ENCODE measurements at places on chromosomes 3 and 15.

- DNase-seq, result peak; percentile 54
Measured at GRCh38 chr3:51671734-51672475, 853 bp downstream of the TEX264 start.

DNA sequence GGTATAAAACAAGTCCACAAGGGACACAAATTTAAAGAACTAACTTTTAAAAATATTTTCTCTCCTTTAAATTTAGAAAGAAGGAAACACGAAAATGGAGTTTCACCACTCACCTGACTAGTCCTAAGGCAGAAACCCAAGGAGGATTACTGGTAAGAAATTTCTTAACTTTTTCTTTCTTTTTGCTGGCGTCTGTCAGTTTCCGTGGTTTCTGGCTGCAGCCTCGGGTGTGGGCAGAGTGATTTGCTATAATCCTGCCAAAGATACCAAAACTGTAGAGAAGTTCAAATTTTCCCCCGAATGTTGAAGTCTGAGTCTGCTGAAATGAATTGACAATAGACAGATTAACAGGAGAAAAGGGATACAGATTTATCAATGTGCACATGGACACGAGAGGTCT is 843.6 kb upstream of the ALCAM start:
- DNase-seq, result no peak

DNA sequence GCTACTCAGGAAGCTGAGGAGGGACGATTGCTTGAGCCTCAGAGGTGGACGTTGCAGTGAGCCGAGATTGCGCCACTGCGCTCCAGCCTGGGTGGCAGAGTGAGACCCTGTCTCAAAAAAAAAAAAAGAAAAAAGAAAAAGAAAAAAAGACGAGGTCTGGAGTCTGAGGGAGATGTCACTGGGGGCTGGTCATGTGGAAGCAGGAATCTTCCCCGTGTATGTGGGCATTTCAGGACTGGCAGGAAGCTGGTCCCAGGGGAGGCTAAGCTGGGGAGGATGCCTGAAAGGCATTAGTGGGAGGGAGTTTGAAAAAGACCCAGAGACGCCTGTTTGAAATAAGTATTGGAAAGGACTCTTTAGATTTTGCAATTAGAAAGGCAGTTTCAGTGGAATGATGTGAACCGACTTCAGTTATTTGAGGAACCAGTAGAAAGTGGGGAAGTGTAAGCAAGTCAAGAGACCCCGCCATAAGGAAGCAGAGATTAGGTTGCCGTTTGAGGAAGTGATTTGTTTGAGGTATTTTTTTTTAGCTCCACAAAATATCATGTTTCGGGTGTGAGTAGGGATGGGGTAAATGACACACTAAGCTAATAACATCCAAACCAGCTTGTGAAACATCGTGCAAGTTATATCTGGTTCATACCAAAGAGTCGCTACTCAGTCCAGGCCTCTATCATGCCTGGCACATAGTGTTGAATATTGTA is 55.5 kb downstream of the ST6GAL1 start:
- no peak for DNase-seq

- DNase-seq, result no peak
Measured at GRCh38 chr3:159234306-159234705, 432.5 kb downstream of the MFSD1 start.

- DNase-seq, result no peak
Measured at GRCh38 chr3:150376001-150376848, 31.9 kb upstream of the TSC22D2 start.

GRCh38 chr3:170507063-170507462 is 78.8 kb downstream of the SLC7A14 start:
- no peak for DNase-seq

GRCh38 chr3:78281381-78281780 is 1241.5 kb downstream of the ROBO2 start:
- no peak for DNase-seq

- DNase-seq, result no peak
Measured at GRCh38 chr15:79439236-79439635, 7.1 kb downstream of the MINAR1 start.

DNA sequence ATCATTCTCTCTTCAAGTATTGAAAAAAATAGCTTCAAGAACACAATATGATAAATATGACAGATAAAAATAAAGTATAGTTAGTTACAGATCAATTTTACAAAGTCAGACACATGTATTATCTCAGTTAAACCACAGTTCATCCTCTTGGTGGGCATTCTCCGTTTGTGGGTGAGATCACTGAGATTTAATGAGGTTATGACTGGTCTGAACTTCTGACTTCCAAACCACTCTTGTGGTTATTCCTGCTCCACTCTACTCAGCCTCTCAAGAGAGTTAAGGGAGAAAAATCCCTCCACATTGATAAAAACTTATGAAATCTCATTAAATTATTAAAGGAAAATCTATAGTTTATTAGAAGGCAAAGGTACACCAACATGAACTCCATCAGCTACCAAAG is 229.9 kb upstream of the LRTM1 start:
- no peak for DNase-seq

- no peak for DNase-seq
Measured at GRCh38 chr3:95335517-95335916, 1272.7 kb downstream of the NSUN3 start.

DNA sequence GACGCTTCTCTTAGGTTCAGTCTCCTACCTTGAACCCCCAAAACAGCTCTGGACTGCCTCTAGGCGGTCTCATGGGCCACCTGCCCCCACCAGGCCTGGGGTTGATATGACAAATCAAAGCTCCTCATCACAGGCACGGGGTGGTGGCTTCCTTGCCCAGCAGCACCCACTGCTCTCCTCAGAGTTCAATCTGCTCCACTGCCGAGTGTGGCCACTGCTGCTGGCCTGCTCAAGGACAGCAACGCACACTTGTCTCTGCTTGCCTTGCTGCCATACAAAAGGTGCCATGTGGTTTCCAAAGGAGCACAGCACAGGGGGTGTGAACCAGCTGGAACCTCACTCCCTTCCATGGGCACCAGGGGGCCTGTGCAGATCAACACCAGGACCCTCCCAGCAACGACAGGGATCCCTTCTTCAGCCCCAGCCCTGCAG is 10.2 kb downstream of the KBTBD13 start:
- no peak for DNase-seq

GRCh38 chr3:10342781-10343180 is 21.9 kb upstream of the SEC13 start:
- DNase-seq, result no peak

GRCh38 chr15:101723171-101723873 is 951 bp downstream of the TARS3 start:
- DNase-seq, result peak; percentile 23

- DNase-seq, result no peak
Measured at GRCh38 chr3:31442755-31443154, 90.0 kb upstream of the STT3B start.

DNA sequence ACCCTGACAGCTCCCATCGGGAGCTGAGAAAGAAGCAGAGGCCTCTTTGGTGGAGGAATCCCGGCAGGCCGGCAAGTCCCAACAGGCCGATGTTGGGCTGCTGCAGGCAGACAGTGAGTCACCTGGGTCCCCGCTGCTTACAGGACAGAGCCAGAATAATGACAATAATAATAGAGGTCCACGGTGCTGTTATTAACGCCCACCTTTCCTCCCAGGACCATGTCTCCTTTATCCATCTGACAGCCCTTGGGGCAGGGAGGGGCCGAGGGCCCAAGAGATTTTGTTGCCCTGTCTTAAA is 29.3 kb upstream of the MAGEF1 start:
- DNase-seq, result no peak

DNA sequence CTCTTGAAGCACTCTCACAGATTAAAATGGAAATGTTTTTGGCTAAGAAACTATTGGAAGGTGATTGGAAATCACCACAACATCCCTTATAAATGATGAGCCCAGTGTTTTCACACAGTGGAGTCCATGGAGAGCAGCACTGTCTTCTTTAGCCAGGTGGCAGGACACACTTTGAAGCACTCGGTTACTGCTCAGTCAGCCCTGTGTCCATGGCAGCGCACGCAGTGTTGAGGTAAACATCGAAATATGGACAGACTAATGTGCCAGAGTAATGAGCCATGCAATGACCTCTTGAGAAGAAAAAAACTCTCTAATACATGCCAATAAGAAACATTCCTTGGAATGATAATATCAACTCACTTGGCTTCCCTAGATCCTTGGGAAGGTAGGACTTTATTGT is 66.6 kb downstream of the TGFBR2 start:
- no peak for DNase-seq

GRCh38 chr3:197953325-197953724 is 3.3 kb downstream of the RPL35A start:
- DNase-seq, result no peak

DNA sequence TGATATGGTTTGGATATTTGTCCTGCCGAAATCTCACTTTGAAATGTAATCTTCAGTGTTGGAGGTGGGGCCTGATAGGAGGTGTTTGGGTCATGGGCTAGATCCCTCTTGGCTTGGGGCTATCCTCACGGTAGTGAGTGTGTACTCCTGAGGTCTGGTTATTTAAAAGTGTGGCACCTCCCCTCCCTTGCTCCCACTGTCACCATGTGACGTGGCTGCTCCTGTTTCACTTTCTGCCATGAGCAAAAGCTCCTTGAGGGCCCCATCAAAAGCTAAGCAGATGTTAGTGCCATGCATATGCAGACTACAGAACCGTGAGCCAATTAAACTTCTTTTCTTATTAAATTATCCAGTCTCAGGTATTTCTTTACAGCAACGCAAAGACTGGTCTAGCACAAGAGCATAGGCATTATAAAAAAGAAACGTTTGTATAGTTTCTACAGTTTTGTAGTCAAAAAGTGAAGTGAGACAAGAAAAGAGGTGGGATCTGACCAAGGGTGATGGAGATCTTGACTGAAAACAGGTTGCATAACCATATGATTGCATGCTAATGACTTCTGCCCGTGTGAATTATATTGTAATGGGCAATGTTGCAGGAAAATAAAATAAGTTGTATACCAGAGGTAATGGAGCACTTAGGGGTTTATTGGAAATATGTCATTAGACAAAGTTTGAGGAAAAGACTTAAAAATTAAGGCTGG is 28.5 kb upstream of the CLASP2 start:
- DNase-seq, result no peak

DNA sequence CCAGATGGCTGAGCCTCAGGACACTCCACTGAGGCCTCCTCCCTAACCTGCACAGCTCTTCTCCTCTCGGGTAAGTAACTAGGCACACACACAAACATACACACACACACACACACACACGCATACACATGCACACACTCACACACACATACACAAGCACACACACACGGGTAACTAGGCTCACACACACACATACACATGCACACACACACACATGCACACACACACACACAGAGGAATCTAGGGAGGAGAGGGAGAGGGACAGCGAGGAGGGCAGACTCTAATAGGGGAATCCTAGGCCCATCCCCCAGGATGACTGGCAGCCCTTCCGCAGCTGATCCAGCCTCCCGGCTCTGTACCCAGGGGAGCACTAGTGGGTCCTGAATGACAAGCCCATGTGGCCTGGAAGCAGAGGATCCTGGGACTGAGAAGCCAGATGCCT is 177.4 kb upstream of the LINGO1 start:
- no peak for DNase-seq

- no peak for DNase-seq
Measured at GRCh38 chr15:56739964-56740640, 6.8 kb upstream of the ZNF280D start.

GRCh38 chr3:61810953-61811497 is 249.7 kb downstream of the PTPRG start:
- no peak for DNase-seq

- DNase-seq, result no peak
Measured at GRCh38 chr3:14177580-14178246, 688 bp downstream of the XPC start.

DNA sequence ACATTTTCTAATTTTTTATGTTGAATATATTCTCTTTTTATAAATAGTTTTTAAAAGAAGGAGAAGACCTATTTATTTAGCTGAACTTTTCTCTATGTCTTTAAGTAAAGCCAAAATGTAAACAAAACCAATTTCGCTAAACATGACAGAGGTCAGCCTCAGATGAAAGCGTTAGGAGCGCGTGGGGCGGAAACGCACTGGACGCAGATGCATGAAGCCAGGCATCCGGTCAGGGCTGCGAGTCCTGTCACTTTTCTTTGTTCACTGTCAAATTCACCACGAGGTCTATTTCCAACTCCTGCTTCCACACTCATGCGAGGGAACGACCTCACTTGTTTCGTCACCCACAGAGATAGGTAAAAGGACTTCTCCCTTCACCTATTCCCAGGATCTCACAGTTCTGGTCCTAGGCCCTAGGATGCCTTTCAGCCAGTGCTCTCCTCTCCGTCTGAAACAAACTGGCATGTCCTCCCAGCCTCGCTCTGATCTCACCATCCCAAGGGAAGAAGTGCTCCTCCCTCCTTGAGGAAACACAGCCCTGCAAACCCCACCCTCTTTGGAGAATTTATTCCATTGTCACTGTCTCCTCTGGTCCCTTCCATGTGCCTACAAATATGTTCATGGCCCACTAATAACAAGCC is 57.9 kb downstream of the ITGB5 start:
- DNase-seq, result no peak

GRCh38 chr3:180408654-180409053 is 193.3 kb upstream of the TTC14 start:
- DNase-seq, result no peak

- DNase-seq, result no peak
Measured at GRCh38 chr15:72011302-72011942, 106.5 kb downstream of the MYO9A start.

GRCh38 chr15:28726102-28726501 is 13.9 kb upstream of the GOLGA8M start:
- DNase-seq, result no peak

GRCh38 chr3:70603103-70603502 is 290.7 kb upstream of the MDFIC2 start:
- DNase-seq, result no peak

DNA sequence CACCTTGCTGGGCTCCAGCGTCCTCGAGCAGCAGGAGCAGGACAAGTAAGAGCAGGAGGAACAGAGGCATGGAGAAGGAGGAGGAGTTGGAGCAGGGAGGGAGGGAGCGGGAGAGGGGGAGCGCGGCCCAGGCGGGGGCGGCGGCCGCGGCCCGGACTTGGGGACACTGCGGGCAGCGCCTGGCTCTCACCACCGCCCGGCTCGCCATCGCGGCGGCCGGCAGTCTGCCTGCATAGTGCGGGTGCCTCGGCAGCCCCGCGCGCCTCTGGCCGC is 440 bp downstream of the DCBLD2 start:
- no peak for DNase-seq

DNA sequence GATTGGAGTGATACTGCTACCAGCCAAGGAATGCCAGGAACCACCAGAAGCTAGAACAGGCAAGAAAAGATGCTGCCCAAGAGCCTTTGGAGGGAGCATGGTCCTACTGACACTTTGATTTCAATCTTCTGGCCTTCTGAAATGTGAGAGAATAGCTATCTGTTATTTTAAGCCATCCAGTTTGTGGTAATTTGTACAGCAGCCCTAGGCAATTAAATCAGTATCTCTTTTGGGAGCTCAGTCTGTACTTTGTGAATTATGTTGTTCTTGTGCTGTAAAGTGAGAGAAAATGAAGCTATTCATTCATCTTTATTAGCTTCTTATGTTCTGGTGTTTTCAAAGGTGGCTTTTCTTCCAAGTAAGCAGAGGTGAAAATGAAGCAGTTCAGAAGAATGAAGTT is 381.3 kb downstream of the PDCD6IP start:
- DNase-seq, result no peak

All from activated T-cell treated with anti-CD3 and anti-CD28 coated beads for 48 hours (primary cell).